ENCODE measurements at places on chromosomes 6 and 20. TPM values are rescaled to one million over a fixed set of nuclear protein-coding genes. Genes with fewer than 3 reads are reported as not detected.

MYO6 gene
- total RNA-seq: 43.0 TPM

COL20A1 gene
- 0.32 TPM for total RNA-seq

KCNQ2 gene
- 0.25 TPM for total RNA-seq

DNA sequence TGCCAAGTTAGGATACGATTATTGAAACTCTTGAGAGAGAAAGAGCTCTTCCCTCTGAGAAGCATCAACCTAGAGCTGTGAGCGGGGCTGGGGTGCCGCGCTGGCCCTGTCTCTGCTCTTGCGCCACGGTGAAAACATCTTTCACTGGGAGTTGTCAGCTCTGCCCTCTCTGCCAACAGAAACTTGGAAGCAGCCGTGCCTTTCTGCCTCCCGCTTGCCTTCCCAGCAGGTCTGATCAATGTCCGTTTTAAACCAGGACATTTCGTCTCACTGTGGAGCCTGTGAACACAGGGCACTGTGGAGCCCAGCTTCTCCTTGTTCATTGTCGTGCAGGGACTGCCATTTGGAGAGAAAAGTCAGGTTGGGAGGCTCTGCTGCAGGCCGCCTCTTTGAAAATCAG lies 249.2 kb upstream of the PMEPA1 start:
- H3K36me3 ChIP-seq: no peaks in the 10 kb centered on the region
- no peak overlapping the region for H3K27ac ChIP-seq
- DNase-seq: no peak
- H3K4me3 ChIP-seq: no peak overlapping the region
- peaks cover 15% of the 10 kb centered on the region for H3K4me1 ChIP-seq
- H3K27me3 ChIP-seq: no peaks in the 10 kb centered on the region

- H3K4me1 ChIP-seq: no peaks in the 10 kb centered on the region
- no peaks in the 10 kb centered on the region for H3K27me3 ChIP-seq
- H3K4me3 ChIP-seq: no peak overlapping the region
- no peak overlapping the region for H3K27ac ChIP-seq
Observed at GRCh38 chr6:50007819-50008218, 14.0 kb downstream of the DEFB110 start.

DNA sequence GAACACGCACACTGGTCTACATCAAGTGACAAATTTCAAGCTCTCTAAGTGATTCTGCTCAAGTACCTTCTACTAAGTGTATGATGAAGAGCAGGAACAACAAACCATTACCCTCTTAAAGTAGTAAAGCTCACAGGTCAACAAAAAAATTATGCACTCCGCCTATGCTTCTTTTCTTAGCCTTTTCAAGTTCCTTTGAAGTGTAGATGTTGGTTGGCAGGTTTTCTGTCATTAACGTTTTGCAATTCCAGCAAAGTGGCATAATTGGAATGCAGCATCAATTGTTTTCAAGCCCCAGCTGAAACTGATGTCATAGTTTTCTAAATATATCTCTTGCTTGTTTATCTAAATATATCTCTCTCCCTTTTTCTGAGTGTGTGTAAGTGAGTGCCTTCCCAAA lies 396.9 kb upstream of the EYS start:
- H3K36me3 ChIP-seq: no peaks in the 10 kb centered on the region
- H3K27ac ChIP-seq: no peak overlapping the region
- no peaks in the 10 kb centered on the region for H3K4me1 ChIP-seq
- H3K27me3 ChIP-seq: no peaks in the 10 kb centered on the region

- H3K4me3 ChIP-seq: no peak overlapping the region
- no peak overlapping the region for H3K27ac ChIP-seq
- H3K27me3 ChIP-seq: no peaks in the 10 kb centered on the region
Observed at GRCh38 chr6:154092326-154092962, 53.4 kb downstream of the OPRM1 start.

DNA sequence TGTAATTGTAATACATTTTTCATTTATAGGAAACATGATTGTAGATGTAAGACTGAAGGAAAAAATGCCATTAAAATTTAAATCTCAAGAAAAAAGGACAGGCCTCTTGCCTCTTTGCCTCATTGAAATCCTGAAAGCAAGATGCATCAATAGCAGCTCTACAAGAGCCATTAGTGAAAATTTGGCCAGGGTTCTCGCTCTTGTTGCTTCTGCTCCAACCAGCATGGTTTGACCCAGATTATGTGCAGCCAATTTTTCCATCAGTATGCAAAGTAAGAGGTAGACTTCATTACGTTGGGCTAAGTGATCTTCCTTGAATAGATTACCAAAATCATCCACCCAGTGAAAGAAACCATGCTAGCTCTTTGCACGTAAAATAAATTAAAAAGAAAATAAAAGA lies 106.6 kb downstream of the SGK1 start:
- H3K4me1 ChIP-seq: no peaks in the 10 kb centered on the region
- H3K36me3 ChIP-seq: no peaks in the 10 kb centered on the region
- H3K27me3 ChIP-seq: no peaks in the 10 kb centered on the region
- H3K27ac ChIP-seq: no peak overlapping the region
- no peak overlapping the region for H3K4me3 ChIP-seq

Data from Caco-2 (cell line).